ENCODE measurements at places on chromosomes 12 and 14.

- DNase-seq, result peak; percentile 30
These were observed 9.8 kb downstream of the CTDSP2 start for GRCh38 chr12:57836442-57837375.

- no peak for DNase-seq
These were observed 11.5 kb upstream of the CABP1 start for GRCh38 chr12:120628919-120629318.

DNA sequence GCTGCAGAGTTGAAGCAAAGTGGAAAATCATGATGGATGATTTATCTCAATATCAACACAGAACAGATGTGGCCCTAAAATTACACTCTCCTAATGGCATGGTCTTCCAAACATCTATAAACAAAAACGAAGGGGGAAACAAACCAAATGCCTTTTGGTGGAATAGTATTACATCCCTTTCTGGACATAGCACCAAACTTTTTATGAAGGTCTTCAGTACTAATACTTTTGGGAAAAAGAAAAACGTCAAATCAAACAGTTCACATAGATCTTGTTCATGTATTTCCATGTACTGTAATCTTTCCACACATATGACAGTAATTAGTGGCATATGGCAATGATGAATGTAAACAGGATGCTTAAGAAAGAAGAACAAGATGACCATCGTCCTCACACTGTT is 22.9 kb upstream of the ANAPC7 start:
- no peak for DNase-seq

DNA sequence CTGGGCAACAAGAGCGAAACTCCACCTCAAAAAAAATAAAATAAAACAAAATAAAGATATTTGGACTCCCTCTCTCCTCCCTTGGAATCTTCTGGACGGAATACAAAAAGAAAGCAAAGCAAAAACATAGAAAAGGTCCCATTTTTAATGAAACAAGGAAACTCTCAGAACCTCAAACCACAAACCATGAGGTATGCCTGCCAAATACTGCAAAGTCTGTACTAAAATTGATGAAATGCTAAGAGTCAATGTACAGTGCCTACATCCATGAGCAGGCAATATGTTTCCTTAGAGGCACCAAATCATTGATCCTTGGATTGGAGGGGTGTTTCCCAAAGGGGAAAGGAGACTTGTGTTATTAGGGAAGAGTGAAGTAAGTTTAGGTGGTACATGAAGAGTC is 8.2 kb upstream of the RPS6KA5 start:
- DNase-seq, result no peak

GRCh38 chr12:99670635-99671034 is 23.1 kb downstream of the GARIN6 start:
- no peak for DNase-seq

DNA sequence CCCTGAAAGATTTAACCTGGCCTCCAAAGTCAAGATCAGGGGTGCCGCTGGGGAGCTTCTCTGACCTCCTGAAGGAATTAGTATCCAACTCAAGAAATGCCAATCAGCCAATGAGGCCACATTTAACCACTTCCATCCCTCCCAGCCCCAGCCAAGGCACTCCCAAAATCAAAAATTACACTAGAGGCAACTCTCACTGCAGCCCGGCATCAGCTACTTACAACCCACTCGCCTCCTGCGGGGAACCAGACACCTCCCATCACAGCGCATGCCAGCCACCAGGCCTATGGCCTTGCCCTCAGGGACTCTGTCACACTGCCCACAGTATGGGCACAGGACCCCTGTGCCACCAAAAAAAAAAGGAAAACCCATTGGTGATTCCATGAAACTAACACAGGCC is 62.3 kb upstream of the DDX11 start:
- no peak for DNase-seq

All from hippocampal formation (tissue), 2 donors.